ENCODE measurements at places on chromosomes 2 and 18.

- no peak for DNase-seq
Observed at GRCh38 chr18:71115261-71115660, 826.4 kb downstream of the SOCS6 start.

GRCh38 chr2:185108588-185108987 is 510.3 kb downstream of the ZNF804A start:
- DNase-seq, result no peak

DNA sequence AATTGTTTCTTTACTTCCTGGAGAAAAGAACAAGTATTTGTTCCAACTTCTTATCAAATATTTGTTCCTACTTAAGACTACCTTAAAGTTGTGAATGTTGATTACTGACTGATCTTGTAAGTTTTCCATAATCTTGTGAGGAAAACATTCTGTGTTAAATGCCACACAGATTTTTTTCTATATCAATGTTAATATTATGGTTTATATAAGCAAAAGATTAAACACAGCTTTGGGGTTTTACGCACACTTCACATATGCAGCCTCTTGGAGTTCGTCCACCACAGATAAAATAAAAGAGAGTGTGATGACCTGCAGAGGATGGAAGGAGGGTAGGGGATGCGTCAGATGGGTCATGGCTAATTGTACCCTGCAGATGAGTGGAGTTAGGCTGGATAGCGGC is 780.0 kb upstream of the SALL3 start:
- no peak for DNase-seq

GRCh38 chr2:144943986-144944385 is 424.1 kb upstream of the ZEB2 start:
- peak; percentile 79 for DNase-seq

DNA sequence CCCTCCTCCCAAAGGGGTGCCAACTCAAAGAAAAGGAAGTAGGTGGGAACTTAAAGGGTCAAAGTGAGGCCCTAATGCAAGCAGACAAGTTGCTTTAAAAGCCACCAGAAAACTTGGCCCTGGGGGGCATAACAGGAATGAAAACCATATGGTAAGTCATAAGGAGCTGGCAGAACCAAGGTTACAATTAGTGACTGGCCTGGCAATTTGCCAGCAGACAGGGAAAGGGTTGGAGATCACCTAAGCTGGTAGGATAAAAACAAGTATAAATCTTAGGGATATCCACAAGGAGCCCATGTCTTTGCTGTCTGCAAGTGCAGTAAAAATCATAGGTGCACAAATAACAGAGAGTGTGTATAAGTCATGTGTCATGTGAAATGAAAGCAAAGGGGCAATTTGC is 256.7 kb upstream of the LRRTM4 start:
- DNase-seq, result no peak

GRCh38 chr2:121634354-121635307 is 14.6 kb downstream of the CLASP1 start:
- DNase-seq, result peak; percentile 23

GRCh38 chr2:99695944-99696253 is 206.1 kb upstream of the REV1 start:
- DNase-seq, result no peak

DNA sequence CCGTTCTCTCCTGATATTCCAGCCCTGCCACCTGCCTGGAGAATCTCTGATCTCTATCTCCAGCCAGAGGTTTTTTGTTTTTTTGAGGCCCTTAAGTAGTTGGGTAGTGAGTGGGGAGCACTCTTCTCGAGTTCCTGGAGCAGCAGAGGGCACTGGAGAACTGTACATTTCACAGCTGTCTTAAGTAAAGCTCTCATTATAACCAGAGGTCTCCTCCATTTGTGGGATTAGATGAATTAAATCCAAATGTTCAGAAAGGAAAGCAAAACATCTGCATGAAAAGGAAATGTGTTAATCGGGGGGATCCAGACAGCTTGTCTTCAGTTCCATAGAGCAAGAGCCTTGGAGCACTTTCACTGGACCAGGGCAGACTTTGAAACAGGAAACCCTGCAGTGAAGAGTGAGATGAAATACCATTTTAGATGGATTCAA is 32.8 kb downstream of the AOX1 start:
- peak; percentile 70 for DNase-seq

GRCh38 chr2:67259556-67260342 is 137.4 kb upstream of the ETAA1 start:
- peak; percentile 93 for DNase-seq

DNA sequence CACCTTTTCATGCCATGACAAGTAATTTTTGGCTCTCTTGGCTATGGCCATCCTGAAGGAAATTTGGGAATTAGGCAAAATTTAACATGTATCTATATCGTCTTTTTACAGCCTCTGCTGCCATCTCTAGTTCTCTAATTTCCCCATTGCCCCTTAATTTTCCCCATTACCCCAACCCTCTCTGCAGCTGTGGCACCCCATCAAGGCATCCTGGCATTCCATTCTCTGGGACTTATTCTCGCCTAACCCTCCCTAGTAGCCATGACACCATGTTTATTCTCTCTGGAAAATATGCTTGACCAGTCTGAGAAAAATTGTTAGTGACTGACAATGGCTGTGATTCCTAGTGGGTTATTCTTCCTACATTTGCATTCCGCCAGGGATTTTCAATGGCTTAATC is 43.9 kb upstream of the GLS start:
- DNase-seq, result no peak

GRCh38 chr2:64092502-64092901 is 51.7 kb downstream of the PELI1 start:
- no peak for DNase-seq

DNA sequence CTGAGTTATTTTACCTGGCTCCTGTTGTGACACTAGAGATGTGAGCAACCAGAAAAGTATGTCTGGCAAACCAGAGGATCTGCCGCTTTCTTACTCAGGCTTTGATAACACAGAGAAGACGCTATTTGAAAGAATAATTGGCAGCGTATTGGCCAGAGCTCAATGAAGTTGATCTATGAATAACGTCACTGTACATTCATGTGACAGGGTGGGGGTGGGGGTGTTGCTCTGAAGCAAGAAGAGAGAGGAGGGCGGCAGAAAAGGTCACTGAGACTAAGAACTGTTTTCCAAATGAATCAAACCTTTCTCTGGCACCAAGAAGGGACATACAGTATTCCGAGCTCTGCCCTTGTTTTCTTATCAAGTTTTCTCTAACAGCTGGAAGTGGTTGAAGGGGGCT is 1.7 kb upstream of the ONECUT2 start:
- DNase-seq, result no peak

GRCh38 chr2:74406035-74406434 is 15.4 kb downstream of the C2orf81 start:
- DNase-seq, result peak; percentile 50

GRCh38 chr2:61535449-61535848 is 2.7 kb downstream of the XPO1 start:
- peak; percentile 14 for DNase-seq

- no peak for DNase-seq
Observed at GRCh38 chr2:195312662-195313061, 344.4 kb upstream of the SLC39A10 start.

DNA sequence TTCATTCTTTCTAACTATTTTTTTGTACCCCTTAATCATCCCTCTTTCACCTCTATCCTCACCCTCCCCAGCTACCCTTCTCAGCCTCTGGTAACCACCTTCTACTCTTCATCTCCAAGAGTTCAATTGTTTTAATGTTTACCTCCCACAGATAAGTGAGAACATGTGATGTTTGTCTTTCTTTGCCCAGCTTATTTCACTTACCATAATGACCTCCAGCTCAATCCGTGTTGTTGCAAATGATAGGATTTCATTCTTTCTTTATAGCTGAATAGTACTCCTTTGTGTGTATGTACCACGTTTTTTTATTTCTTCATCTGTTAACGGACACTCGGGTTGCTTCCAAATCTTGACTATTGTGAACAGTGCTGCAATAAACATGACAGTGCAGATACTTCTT is 22.1 kb upstream of the TMEM37 start:
- DNase-seq, result no peak
